ENCODE measurements at places on chromosomes 5 and 9.

- no peak for DNase-seq
These were observed 1123.7 kb upstream of the C9orf72 start for GRCh38 chr9:28696960-28697359.

- no peak for DNase-seq
These were observed 325.2 kb downstream of the CETN3 start for GRCh38 chr5:90084342-90084741.

GRCh38 chr9:91898451-91899218 lies 51.4 kb downstream of the ROR2 start:
- no peak for DNase-seq

DNA sequence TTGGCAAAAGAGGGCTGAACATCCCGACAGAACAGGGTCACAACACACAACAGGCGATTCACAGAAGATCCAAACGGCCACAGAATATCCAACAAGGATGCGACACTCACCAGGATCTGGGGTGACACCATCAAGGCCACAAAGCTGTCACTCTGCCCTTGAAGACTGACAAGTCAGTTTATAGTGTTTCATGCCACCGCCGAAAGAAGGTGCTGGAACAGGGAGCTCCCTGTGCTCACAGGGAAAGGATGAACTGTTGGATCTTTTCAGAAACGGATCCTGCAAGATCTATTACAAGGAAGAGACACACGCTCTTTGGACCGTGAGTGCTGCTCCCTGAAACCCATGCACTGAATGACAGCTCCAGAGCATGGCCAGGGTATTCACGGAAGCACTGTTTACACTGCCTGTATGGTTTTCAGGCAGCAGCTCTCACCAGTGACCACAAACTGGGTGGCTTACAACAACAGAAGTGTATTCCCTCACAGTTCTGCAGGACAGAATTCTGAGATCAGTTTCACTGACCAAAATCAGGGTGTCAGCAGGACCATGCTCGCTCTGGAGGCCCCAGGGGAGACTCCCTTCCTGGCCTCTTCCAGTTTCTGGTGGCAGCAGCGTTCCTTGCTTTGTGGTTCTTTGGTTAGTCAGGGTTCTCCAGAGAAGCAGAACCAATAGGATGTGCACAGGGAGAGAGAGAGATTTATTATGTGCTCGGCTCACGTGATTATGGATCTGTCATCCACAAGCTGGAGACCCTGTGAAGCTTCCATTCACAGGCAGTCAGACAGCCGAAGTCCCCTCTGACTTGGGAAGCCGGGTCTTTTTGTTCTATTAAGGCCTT lies 52.8 kb downstream of the SEMA4D start:
- no peak for DNase-seq

DNA sequence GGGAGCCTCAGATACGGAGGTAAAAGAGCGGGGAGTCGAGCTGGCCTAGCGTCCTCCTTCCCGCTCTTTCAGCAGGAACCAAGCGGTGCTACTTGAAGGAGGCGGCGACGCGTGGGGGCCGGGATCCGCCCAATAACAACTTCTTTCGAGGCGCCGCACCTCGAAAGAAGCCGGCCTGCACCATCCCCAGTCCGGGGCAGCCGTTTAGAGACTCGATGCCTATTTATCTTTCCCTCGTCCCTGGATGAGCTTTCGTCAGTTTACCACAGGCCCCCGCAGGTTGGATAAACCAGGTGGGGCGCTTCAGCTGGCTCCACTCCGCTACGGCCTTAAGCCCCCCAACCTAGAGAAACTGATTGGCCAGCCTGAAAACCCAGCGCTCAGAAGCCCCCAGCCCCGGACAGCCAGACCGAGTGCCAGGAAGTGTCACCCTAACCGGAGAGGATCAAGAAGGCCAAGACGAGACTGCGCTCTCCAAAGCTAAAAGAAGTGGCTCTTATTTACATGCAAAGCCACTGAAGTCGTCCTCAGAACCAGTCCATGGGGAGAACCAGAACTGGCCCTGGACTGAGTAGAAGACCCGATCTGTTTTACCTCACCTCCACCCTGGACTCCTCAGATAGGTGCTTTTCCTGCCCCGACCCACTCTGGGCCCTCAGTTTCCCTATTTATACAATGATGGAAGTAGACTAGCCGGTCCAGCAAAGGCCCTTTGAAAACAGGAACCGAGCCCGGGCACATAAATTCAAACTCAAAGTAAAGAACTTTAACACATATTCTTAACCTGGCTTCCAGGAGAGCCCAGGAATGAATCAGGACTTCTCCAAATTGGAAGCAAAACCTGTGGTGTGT lies 1.4 kb downstream of the HAND1 start:
- no peak for DNase-seq

- no peak for DNase-seq
These were observed 313.2 kb downstream of the TRIM32 start for GRCh38 chr9:117000196-117000723.

GRCh38 chr5:172095368-172096206 lies 89.1 kb upstream of the FBXW11 start:
- no peak for DNase-seq

DNA sequence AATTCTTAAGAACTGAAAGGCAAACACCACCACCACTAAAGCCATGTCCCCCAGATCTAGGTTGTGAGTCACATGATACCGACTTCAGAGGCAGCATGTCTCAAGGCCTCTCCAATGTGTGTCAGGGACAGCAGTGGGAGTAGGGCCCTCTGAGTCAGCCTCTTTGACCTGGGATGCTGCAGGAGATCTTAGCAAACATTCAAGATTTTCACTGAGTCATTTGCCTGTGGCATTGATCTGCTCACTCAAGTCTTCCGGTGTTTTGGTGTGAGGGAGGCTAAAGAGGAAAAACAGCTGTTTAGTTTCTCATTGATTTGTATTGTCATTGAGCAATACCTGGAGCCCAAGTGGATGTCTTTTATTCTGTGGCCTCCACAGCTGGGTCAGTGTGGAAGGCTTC lies 36.1 kb downstream of the TMC1 start:
- peak; percentile 72 for DNase-seq

- DNase-seq = no peak
These were observed 121.6 kb downstream of the WNK2 start for GRCh38 chr9:93305497-93306020.

DNA sequence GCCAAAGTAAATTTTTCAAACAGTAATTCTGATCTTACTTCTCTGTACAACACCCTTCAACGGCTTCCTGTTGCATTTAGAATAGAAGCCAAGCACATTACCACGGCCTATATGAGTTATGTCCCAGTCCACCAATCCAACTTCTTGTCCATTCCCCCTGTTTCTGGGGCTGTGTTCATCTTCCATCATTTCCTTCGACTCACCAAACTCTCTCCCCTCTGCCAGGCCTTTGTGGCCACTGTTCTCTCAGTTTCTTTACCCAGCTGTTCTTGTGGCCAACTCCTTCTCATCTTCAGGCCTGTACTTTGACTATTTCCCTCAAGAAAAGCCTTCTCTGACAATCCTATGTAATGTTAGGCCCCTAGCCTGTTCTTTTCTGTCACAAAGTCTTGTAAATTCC lies 259.4 kb upstream of the EFNA5 start:
- DNase-seq = no peak

Data from activated naive CD4-positive, alpha-beta T cell treated with Interleukin-2 at 50 U/mL for 16 hours (primary cell).